ENCODE measurements at places on chromosomes 1 and 21.

- no peak for DNase-seq
These were observed 12.8 kb downstream of the ZDHHC18 start for GRCh38 chr1:26839339-26839722.

GRCh38 chr1:162252214-162252613 is 124.4 kb downstream of the SPATA46 start:
- DNase-seq, result no peak

- DNase-seq, result no peak
These were observed 164.3 kb downstream of the KIF26B start for GRCh38 chr1:245319094-245319493.

GRCh38 chr1:156618853-156619581 is at the start of gene HAPLN2:
Gene HAPLN2 (plus strand): TSS chr1:156619415. CDS start chr1:156623491, 4,076 bp downstream.
- DNase-seq, result no peak

DNA sequence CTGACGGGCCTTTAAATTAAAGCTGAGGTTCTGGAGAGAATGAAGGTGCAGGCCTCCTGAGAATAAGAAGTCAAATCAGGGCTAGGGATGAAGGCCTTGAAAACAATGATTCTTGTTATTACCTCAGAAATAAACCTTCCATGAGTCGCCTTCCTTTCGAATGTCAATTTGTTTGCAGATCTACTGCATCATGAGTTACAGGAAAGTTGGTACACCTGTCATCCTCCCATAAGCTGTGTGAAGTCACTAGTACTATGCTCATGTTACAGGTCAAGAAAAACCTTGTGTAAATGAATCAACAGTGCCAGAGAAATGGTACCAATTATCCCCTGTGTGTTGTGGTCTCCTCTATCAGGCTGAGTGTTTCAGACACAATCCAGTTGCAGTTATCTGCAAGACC is 281.2 kb upstream of the PLXNA2 start:
- DNase-seq, result no peak

DNA sequence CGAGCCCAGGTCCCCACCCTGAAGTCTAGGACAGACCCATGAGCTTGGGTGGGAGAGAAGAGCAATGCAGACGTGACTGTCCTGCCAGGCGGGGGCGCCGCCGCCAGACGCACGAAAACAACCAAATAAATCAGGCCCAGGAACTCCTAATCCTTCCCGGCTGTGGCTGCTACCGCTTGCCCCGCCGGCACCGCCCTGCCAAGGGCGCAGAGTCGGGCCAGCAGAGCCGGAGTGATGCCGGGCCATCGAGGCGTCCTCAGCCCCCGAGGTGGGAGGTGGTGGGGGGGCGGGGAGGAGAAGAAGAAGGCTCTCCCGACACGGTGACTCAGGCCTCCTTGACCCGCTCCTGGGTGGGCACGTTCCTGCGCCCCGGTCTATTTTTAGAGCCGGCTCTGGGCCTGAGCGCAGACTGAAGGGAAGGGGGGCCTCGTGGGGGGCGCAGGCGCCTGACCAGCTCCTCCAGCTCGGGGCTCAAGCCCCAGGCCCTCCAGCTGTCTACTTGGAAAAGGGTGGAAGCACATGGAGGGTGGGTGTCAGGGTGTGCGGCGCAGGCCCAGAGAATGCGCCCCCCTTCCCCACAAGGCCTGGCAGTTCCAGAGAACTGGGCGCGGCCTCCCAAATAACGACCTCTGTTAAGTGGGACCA is 10.7 kb upstream of the COL16A1 start:
- DNase-seq, result no peak

DNA sequence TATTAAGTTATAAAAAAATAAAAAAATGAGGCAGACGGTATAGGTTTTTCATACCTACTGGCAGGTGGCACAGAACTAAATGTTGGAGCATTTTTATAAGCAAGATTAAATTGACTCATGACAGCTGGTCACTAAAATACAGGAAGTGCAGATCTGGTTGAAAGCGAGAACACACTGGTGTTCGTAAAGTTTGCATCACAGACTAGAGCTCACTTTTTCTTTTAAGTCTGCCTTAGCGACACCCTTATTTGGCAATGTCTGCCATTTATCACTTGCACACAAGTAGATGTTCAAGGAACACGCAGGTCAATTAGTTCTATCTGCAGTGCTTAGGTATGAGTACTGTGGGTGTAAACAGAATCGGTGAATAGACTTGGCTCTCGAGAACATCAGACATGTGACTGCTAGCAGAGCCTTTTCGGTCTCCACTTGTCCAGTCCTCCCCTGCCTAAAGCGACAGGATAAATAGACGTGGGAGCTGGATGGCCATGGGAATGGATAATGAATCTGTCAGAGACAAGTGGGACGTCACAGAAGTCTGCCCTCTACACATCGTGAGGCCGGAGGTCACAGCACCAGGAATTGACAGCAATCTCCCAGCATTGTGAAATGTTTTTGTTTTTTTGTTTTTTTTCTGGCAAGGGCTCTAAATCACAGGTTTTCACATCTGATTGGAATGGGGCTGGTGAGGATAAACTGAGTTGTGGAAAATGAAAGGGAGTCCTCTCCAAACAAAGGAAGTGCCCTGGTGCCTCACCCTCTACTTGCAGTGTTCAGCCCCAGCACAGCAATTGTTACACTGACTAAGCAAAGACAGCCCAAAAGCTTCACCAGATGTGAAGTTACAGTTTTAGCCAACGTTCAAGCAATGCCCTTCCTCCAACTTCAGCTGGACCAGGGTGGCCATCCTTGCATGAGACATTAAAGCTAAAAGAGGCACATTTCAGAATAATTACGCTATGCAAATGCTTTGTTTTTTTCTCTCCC is 248.9 kb downstream of the NTNG1 start:
- DNase-seq, result no peak

GRCh38 chr1:246789454-246790339 is 65.5 kb downstream of the SCCPDH start:
- no peak for DNase-seq

DNA sequence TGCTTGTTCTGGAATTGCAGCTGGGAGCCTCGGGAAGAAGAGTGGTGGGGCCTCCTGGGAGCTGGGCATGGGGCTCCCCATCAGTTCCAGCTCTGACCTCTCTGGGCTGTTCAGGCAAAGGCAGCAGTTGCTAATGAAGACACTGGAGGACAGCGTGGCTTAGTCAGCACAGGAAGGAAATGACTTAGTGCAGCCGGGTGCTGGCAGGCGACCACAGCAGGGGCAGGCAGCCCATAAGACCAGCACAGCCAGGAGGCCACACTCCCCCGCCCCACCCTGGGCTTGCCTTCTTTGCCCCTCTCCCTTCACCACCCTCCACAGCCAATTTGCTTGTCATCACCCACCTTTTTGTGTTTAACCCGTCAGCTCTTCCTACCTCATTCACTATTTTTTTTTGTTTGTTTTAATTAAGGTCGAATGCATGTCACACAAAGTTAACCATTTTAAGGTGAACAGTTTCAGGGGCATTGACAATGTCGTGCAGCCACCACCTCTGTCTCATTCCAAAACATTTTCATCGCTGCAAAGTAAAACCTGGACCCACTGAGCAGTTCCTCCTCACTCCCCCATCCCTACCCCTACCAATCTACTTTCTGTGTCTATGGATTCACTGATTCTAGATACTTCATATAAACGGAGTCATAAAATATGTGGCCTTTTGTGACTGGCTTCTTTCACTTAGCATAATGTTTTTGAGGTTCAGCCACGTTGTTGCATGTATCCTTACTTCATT is 10.9 kb downstream of the OLIG2 start:
- DNase-seq, result no peak

GRCh38 chr1:31984419-31985347 is 29.0 kb upstream of the KHDRBS1 start:
- no peak for DNase-seq

DNA sequence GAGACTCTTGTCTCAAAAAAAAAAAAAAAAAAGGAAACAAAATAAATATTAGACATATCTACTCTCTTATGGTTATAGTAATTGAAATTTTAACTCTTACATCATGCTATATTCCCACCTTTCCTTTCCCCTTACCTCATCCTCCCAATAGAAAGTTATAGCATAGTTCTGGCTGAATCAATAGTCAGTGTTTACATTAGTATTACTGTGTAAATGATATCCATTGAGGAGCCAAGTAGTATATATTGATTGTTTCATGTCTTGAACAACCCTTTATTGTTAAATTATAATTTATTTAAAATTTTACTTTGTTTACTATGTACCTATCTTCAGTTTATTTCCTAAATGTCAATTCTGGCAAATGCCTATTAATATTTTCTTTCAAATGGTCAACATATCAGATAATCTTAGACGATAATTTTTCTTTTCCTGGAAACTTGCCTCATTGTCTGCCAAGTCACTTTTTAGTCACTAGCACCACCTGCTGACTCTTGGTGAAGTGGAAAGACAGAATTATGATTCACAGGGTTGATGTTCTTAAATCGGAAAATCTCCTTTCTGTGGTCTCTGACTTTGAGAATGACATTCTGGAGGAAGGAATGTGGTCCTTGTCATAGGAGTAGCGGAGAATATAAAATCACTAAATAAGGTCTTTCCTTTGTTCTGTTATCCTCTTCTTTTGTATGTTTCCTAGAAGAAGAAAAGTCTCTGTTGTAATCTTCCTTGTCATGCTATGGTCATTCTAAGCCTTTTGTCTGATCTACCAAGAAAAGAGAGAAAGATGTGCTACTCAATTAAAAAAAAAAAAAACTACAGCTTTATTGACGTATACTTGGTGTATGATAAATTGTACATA is 8.6 kb downstream of the HJV start:
- peak; percentile 90 for DNase-seq

GRCh38 chr1:210598135-210598652 is 269.5 kb downstream of the HHAT start:
- peak; percentile 85 for DNase-seq

GRCh38 chr1:92909321-92909720 is 51.9 kb downstream of the DIPK1A start:
- peak; percentile 38 for DNase-seq

GRCh38 chr1:65793359-65793732 is 651 bp downstream of the PDE4B start:
- DNase-seq, result no peak
